ENCODE measurements at places on chromosomes 2 and 18.
A peak's percentile ranks its signal among the peaks of the same experiment; 100 is the strongest.

DNA sequence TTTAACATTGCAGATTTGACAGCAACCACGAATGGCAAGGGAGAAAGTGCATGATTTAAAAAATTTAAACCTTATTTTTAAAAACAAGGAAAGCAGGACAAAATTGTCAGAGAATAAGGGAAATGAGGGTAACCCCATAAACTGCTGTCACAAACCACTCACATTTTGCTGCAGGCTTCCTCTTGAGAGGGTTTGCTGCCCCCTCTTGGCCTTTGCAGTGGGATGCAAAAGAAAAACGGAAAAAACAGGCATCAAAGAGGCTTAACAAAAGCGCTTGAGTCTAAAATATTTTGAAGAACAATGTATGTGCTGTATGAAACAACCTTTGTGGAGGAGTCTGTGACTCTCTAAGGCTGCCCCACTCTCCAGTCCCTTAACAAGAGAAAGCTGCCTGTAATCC lies 91.6 kb downstream of the TMX3 start:
- no peak for DNase-seq

- no peak for DNase-seq
Observed at GRCh38 chr2:151837926-151838325, 9.7 kb upstream of the ARL5A start.

- DNase-seq: no peak
Observed at GRCh38 chr18:9103376-9103873, 926 bp downstream of the NDUFV2 start.

DNA sequence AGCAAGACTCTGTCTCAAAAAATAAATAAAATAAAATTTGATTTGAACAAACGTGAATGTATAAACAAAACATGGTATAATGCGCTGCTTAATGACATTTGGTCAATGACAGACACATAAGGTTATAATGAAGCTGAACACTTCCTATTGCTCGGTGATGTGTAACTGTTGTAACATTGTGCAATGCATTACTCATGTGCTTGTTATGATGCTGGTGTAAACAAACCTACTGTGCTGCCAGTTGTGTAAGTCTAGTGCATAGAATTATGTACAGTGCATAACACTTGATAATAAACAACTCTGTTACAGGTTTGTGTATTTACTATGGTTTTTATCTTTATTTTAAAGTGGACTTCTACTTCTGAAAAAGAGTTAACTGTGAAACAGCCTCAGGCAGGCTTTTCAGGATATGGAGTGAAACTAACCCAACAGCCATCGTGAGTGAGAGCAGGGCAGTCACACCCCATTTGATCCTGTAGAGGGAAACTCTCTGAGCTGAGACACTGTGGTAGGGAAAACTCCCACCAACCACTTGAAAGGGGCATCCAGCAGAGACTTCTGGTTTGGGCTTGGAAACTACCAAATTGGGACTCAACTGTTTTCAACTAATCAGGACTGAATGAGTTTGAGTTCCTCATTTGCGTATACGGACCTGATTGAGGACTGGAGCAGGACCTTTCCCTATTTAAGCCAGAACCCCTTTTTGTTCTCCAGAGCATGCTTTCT lies 8.7 kb upstream of the RPRD1A start:
- DNase-seq: no peak

GRCh38 chr2:26178746-26179436 lies 6.0 kb downstream of the GAREM2 start:
- DNase-seq: no peak

DNA sequence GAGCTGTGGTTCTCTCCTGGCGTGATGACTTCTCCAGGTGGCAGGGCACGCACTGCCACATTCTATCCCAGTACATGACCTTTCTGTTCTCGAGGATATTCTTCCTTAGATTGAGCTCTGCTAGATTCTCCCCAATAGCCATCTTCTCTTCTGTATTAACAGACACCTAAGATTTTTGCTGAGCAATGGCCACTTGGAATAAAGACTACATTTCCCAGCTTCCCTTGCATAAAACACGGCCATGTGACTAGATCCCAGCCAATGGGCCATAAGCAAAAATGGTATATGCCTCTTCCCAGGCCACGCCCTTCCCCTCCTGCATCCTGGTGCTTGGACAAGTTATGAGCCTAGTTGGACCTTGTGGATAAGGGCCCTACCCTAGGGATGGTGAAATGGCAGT lies 82.1 kb downstream of the EIF2AK3 start:
- no peak for DNase-seq

GRCh38 chr2:86017901-86018896 lies 87.5 kb downstream of the POLR1A start:
- no peak for DNase-seq

DNA sequence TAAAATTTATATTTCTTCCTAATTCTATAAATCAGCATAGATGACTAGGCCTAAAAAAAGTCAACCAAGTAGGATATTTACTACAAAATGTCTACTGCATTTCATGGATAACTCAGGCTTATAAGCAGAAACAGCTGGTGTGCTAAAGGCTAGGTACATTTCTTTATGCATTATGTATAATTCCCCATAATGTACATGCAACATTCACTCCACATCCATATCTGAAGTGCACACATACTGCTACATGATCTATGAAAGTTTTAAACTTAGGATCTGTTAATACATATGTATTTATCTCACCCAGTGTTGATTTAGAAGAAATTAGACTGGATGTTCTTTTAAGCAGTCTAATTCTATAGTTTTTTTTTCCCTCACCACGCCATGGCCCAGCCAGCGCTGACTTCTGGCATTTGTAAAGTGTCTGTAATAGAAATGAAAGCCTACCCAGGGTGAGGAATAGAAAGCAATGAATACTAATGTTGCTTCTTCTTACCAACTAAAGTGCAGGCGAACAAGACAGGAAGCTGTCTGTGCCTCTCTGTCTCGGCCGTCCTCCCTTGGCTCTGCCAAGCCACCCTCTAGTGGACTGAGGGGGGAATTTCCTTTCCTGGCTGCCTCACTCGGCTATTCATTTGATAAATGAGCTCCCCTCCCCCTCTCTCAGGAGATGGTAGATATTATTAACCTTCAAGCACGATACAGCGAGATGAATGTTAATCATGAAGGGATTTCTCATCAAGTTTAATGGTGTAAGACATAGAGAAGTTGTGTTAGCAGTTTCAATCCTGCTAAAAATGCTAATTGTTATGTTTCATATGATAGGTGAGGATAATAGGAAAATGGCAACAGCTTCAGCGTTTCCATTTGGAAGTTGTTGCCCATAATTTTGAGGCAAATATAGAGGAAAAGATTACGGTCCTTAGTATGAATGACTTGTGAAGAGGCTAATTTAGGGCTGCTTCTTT lies 384.5 kb downstream of the MTX2 start:
- DNase-seq: no peak

GRCh38 chr18:51150113-51150700 lies 47.3 kb downstream of the MEX3C start:
- DNase-seq: no peak

- DNase-seq: no peak
Observed at GRCh38 chr2:240458900-240459391, 23.5 kb downstream of the GPC1 start.

- DNase-seq: no peak
Observed at GRCh38 chr2:19846030-19846429, 55.8 kb downstream of the TTC32 start.

GRCh38 chr2:152861349-152861942 lies 143.0 kb downstream of the ARL6IP6 start:
- DNase-seq: no peak

- DNase-seq: no peak
Observed at GRCh38 chr2:100786297-100786658, 33.7 kb upstream of the NPAS2 start.

GRCh38 chr2:46615986-46616485 lies 136.7 kb downstream of the TMEM247 start:
- DNase-seq: no peak

GRCh38 chr2:165927353-165927752 lies 26.2 kb downstream of the TTC21B start:
- no peak for DNase-seq

- no peak for DNase-seq
Observed at GRCh38 chr2:43104763-43105162, 121.6 kb downstream of the ZFP36L2 start.

DNA sequence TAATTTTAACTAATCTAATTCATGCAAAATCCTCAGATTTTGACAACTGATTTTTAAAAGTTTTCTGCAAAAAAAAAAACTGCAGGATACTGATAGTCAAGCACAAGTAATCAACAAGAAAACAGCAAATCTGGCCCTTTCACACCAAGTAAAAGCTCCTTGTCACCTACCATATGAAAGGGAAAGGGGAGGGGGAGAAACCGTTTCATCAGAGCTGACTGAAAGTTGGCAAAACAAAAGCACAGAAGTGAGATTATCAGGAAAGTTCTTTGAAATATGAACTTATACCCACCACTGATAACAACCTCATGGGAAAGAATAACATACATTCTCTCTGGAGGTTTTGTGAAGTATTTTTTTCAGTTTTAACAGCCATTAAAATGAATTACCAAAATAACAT lies 38.7 kb downstream of the ZNF521 start:
- DNase-seq: no peak

DNA sequence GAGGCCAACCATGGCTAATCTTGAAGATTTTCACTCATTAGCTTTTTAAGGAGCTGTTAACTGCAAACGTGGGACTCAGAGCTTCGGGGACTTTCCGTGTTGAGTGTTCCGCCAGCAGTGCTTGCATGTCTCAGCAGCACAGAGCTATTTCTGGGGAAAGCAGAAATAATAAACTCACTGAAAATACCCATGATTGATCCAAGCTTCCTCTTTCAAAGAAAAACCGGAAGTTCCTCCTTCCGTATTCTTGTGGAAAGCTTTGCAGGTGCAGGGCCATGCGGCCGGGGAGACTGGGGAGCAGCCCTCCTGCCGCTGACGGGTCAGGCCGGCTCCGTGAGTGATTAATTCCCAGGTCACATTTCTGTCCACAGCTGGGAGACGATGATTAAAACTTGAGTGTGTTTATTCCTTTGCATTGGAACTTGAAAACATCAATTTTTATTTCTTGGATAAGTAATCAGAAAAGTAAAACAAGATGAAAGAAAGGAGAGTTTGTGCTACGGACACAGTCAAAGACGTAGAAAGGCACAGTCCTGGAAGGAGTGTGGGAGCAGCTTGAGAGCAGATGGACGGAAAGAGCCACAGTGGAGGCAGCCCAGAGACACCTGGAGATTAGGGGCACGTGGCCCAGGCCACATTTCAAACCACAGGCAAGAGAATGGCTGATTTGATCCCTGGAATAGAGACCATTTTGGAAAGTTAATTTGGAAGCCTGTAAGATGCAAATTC lies 54.2 kb upstream of the CTDP1 start:
- DNase-seq: no peak

- DNase-seq: no peak
Observed at GRCh38 chr2:205769879-205770278, 87.6 kb downstream of the NRP2 start.

DNA sequence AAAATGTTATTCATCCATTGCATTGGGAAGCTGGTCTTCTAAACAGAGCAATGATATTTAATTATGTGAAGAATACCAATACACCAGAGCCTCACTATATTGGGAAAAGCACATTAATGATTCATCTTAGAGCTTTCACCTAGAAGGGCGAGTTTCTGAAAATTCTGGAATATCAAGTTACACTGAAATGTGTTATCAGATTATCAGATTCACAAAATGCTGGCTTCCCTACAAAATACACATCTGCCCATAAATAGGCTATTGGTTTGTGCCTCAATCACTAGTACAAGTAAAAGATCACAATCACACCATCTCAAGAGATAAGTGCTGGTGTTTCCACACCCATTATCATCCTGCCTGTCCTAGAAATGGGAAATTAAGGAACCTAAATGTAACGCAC lies 200.7 kb downstream of the TMEM163 start:
- DNase-seq: no peak

- no peak for DNase-seq
Observed at GRCh38 chr2:138877421-138877820, 97.2 kb upstream of the NXPH2 start.

- DNase-seq: no peak
Observed at GRCh38 chr2:18910843-18911242, 321.5 kb upstream of the NT5C1B start.

DNA sequence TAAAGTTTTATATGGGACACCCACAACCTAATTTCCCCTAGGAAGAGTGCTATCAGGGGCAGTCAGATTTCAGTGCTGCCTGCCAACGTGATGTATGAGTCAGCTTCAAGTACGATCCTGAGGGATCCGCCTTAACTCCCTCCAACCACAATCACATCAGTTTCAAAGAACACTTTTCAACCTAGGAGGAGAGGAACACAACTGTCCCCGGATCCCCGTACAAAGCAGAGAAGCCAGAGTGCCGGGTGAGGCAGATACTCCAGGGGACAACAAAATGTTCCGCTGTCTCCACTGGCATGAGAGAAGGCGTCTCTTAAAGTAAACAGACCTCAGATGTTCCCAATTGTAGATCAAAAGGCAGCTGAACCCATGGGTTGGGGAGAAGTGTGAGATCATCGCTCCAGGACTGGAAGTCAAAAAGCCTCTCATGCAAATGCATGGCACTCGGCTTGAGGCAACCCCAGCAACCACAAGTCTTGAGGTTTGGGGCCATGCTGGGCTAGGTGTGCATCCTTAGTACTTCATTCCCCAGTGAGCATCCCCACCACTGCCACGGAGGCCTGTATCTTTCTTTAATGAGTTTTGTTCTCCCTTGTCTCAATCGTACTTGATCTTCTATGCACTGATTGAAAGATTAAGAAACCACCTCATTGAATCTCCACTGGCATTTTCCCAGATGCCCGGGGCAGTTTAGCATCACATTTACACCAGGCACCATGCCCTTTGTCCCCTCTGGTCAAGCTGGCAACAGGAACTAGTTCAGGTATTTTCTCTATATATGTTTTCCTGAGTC lies 91.0 kb upstream of the CCBE1 start:
- no peak for DNase-seq

DNA sequence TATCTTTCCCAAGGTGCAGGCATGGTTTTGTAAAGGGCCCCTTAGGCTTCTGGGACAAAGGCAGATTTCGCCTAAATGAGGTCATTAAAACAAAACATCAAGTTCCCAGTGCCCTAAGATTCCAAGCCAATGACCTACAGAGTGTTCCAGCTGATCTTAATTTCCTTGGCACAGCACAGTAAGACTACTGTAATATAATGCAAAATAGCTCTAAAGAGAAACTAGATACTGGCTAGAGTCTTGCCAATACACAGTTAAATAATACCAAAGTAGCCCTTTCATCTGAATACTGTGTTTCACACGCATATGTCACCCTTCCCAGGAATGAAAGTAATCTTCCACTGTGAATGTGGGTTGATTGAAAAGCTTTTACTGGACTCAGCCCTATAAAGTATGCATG lies 14.7 kb downstream of the GRB14 start:
- no peak for DNase-seq

GRCh38 chr2:229852565-229852964 lies 69.2 kb downstream of the TRIP12 start:
- peak; percentile 6 for DNase-seq

DNA sequence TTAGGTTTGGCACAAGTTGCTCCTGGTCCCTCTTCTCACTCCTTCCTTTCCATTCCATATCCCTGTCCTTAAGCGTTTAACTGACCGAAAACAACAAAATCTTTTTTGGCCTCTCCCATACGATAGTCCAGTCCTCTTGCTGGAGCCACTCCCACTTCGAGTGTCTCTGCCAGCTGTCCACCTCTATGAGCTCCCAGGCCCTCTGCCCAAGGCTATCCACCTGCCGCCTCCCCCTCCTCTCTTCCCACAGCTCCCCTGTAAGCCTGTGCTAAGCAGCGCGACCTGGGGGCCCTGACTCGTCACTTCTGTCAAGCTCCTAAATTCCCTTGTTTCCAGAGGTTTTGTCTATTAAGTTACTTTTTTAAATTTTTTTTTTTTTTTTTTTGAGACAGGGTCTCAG lies 47.0 kb upstream of the FOSL2 start:
- no peak for DNase-seq

Data from stimulated activated CD8-positive, alpha-beta memory T cell treated with anti-CD3 and anti-CD28 coated beads, Interleukin-4, amount 100 ng/mL, for 4 hours (primary cell).